ENCODE measurements at places on chromosomes 1 and 21.

GRCh38 chr1:198612471-198613260 is 26.2 kb upstream of the PTPRC start:
- DNase-seq, result no peak

DNA sequence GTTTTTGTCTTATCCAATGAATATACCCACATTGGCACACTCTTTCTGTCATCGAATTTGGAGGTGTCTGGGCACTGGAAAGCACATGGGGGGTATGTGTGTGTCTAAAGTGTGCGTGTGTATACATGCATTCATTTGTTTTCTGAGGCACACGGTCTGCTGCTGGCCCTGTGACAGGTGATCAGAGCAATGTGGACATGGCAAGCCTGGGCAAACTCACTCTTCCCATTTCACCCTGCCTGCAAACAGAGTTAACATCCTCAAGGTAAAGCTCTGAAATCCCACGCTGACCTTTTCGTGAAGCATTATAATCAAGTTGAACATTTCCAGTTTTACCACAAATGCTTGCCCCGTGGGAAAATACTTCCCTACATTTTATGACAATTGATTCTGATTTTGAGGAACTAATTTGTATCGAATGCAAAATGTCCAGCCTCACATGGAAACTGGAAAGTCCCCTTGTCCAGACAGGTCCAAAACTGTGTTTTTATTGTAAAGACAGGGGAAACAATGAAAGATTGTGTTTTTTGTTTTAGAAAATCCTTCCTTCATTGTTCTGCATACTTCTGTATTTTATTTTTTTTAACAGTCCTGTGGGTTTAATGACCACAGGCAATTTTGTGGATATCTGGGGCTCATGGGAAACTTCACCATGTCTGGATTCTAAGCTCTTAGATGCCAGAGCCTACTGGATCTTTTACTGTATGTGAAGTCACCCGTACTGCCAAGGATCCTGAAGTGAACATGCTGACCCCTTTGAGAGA is 160.9 kb downstream of the PBX1 start:
- DNase-seq, result no peak

DNA sequence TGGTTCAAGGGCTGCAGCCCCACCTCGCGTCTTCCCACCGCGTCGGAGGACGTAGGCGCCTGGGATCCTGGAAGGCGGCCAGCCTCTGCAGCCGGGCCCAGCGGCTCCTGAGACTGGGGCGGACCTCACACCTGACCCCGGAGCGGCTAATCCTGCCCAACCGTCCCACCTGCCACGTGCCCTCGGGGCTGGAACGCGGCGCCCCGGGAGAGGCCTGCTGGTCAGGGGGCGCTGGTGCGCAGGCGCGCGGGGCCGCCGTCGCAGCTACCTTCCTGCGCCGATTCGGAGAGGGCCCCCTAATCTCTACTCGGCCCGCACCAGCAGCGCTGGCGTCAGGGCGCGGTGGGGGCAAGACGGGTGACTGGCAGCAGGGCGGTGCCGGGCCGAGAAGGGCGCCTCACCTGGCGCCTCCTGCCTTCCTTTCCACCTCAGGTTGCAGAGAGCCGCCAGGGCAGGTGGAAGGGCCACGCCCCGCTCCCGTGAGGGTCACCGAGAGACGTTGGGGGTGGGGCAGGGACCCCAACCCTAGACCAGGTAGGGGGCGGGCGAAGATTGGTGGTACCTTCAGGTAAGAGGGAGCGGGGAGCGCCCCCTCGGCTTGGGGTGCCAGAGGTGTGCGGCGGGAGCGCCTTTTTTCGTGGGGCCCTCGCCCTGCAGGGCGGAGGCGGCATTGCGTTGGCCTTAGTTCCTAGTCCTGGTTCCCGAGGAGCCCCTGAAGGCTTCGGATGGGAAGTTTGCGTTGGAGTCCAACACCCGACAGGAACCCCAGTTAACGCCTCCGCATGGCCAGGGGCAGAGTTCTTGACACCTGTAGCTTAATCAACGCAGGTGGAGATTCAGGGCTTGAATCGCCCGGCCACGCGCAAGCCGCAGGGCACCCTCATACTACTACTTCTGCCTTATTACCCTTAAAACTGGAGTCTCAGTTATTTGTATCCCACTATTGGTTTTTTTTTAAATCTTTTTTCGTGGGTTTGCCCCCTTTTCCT is at the start of gene TDRD5:
TDRD5 (plus strand) TSS at position 241 of the 989 bp plus-strand sequence. CDS start 784 bp downstream, outside the sequence.
- peak; percentile 5 for DNase-seq

DNA sequence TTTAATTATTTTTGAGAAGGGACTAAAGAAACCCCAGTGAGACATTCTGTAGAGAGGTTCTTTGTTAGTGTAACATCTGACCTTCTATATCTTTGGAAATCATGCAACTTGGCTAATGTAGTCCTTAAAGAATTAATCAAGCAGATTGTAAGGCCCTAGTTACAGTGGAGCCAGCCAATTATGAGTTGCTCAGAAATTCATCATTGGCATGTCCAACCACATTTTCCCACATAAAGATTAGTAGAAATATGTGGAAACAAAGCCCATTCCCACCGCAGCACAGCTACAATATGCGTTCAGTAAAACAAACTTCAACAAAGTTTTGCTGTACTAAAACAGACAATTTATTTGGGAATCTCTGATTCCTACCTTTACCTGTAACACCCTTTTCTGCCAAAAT is 27.8 kb downstream of the WNT2B start:
- no peak for DNase-seq

All from umbilical cord (tissue), 2 donors.